ENCODE measurements at places on chromosomes 5 and 9.

GRCh38 chr5:59418808-59419207 is 474.7 kb downstream of the PDE4D start:
- no peak for DNase-seq

- DNase-seq: peak; percentile 73
Measured at GRCh38 chr9:96618209-96619123, 1.2 kb downstream of the CDC14B start.

GRCh38 chr5:114346181-114346580 is 15.7 kb upstream of the KCNN2 start:
- no peak for DNase-seq

DNA sequence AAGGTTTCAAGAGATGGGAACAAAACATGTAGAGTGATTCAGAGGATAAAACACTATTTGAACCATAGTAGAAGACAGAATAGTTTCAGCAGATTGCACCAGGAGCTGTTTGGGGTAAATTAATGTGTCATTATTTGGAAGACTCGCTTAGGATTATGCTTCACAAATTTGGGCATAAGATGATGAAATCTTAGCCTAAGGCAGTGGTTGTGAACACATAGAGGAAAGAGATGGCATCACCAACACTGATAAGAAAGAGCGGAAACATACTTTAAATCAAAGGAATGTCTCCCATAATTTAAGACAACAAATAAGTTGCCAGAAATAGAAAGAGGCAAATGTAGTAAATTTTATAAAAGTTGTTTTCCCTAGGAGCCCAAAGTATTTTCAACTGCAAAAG is 66.1 kb upstream of the TBCA start:
- DNase-seq: peak; percentile 26

GRCh38 chr5:74138721-74139120 is 501.8 kb downstream of the ENC1 start:
- no peak for DNase-seq

GRCh38 chr5:152883066-152883775 is 478.1 kb upstream of the NMUR2 start:
- no peak for DNase-seq

All from M059J (cell line).